ENCODE measurements at places on chromosomes 7 and 10.

GRCh38 chr7:73876973-73877372 is 16.0 kb downstream of the TMEM270 start:
- no peak for DNase-seq

DNA sequence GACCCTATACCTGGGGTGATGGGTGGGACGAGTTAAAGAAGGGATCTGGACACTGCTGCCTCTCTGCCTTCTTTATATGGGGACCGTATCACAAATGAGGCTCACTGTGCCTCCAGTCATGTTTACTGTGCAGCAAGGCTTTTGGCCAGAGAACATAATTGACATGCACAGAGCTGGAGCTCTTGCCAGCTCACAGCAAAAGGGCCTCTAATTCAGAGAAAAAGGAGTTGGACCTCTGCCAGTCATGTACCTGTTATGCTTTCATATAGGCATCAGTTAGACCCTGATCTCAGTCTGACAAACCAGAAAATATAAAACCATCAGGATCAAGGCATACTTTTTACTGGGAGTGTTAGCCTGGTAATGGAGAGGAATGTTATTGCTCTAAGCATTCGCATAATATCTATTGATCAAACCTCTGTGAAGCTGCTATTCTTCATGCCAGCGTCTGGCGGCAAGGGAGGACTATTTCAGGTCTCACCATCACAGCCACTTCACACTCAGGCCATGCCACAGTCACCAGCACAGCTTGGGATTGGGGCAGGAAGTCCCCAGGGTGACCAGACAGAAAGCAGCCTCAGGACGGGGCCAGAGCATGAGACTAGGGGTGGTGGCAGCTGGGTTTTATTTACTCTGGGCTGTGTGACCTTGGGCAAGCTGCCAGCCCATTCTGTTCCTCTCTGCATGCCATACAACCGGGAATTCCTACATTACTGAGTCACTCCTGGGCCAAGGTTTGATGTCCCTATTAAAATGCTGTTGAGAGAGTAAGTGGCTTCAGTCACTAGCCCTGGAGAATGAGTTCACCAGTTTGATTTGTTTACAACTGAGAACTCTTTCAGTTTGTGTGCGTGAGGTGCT is 90.1 kb downstream of the NPSR1 start:
- DNase-seq = peak; percentile 76

DNA sequence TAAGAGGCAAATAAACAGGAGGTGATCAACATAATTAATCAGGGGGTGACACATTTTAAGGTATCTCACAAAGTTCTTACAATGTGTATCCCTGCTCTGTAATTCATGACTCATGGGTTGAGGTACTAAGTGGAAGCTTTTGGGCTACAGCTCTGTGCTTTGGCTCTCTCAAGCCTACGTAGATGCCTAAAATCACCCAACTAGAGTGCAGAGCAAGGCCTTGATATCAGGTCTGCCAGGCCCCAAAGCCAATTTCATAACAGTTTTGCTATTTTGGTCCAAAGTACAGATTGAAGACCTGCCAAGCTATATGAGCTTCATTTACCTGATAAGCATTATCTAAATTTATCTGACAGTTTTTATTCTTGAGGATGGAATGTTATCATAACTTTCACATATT is 175.3 kb upstream of the BET1 start:
- no peak for DNase-seq

- DNase-seq = no peak
These were observed 77.7 kb downstream of the VWA2 start for GRCh38 chr10:114316744-114317143.

DNA sequence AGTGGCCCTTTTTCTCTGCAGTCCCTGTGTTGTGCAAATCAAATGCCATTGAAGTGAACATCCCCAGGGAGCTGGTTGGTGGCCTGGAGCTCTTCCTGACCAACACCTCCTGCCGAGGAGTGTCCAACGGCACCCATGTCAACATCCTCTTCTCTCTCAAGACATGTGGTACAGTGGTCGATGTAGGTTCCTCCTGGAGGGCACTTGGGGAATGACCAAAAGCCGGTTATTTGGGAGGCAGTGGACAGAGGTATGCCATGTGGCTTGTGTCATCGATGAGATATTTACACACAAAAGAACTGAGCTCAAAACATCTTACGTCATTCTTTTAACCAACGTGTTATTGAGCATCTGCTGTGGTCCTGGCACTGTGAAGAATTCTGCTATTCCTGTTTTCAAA is 19.7 kb downstream of the OIT3 start:
- DNase-seq = no peak

- no peak for DNase-seq
These were observed 378.8 kb upstream of the ETV1 start for GRCh38 chr7:14368285-14368684.

DNA sequence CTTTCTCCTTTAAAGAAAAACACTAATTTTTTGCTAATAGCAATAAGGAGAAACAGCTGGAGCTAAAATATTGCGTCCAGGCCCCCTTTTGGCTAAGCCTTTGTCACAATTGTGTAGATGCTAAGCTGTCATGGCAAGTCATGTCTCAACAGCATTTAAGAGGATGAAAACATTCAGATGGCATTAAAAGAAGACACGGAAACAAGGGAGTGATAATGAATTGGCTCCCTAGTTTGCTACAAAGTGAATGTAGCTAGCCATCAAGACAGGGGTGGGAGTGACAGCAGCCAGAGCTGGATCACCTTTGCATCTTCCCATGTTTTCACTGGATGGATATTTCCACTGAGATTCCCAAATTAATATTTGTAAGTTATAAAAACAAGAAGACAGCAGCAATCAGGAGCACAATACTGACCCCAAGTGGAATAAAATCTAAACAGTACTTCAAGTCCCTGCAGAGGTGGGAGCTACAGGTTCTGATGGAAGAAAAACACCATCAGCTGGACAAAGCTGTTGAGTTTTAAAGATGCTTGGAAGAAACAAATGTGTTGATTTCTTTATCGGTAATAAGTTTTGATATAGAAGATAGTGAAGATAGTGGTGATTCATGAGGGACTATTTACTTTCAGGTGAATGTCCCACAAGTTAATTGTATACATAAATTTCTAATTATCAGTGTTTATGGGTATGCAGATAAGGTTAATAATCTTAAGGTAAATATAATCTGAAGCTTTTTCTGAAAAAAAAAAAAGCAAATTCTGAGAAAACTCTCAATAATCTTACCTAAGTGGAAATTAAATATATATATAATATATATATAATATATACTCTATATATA is 129.4 kb downstream of the SLC16A9 start:
- DNase-seq = peak; percentile 14

DNA sequence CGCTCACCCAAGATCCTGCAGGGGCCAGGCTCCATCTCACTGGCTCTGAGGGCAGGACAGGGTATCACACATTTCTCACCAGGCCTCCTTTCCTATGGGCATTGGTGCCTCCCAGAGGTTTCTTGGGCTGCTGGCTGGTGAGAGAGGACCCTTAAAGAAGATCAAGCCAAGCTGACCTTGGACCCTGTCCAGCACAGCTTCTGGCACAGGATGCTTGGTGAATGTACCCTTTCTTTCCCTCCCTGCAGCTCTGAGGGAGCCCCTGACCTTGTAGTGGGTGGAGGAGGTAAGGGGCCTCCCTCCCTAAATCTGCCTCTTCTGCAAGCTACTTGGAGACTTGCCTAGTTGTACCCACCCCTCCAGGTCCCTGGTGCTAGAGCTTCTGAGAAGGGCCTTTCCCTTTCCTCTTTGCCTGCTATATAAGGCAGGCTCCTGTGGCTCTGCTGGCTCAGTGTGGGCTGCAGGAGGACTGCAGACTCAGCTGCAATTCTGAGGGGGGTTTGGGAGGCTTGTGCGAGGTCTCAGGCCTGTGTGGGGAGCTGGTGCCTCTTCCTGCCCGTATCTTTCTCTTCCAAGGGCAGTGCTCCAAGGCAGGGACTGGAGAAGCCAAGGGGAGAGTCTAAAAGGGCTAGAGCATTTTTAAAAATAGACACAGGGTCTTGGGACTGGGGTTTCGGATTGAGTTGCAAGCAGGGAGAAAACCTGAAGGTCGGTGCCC is 11.7 kb upstream of the TRIM8 start:
- DNase-seq = no peak
